Activated CD8-positive, alpha-beta memory T cell treated with anti-CD3 and anti-CD28 coated beads, Interleukin-2, amount 50 U/mL, for 48 hours (primary cell): ENCODE measurements at places on chromosomes 11 and 22.

GRCh38 chr11:133154076-133154475 is 378.2 kb downstream of the OPCML start:
- DNase-seq: no peak

DNA sequence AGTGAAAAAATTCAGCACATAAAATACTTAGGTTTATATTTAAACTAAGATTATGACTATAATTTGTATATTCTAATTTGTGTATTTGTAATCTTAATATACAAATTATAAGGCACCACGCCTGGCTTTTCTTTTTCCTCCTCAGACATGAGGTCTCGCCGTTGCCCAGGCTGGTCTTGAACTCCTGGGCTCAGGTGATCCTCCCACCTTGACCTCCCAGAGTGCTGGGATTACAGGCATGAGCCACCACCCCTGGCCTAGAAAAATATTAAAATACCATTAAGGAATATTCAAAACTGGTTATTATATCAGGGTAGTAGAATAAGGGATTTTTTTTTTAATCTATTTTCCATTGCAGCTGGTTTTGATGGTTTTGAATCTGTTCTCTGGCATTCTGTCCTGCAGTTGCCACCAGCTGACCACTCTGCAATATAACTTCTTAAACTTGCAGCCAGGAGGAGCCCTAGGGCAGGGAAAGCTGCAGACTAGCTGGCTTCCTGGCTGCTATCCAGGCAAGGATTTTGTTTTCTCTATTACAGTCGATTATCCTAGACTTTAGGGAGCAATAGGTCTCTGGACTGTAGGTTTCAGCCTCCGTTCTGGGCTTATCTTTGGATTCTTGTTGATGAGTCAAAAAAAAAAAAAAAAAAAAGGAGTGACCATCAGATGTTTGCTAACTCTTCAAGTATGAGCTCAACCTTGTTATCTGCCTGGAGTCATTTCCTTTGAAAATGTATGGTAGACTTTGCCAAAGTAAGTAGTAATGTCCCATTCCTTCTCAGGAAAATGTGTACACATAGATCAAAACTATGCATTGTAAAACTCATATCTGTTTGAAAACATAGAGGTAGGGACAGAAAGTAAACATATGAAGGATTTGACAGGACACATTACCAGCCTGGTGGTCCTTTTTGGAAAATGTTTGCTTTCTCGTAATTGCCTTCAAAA is 13.2 kb downstream of the POLA2 start:
- no peak for DNase-seq

- DNase-seq: no peak
Observed at GRCh38 chr22:27212617-27213177, 555.3 kb downstream of the MIAT start.

DNA sequence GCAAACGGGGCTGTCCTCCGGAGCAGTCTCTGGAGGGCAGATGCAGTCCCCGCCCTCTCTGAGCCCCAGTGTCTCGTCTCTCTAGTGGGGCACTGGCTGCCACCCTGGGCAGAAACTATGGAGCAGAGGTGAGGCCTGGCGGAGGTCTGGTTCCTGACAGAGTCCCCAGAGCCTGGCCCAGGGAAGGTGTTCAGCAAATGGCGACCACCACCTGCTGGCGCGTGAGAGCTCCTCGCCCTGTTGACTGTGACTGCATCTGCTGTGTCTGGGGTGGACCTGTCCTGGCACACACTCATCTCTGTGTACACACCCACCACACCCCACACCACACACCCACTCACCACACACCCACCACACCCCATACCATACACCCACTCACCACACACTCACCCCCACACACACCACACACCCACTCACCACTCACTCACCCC is 18.3 kb upstream of the TTLL12 start:
- DNase-seq: no peak

- DNase-seq: no peak
Observed at GRCh38 chr11:119100246-119100970, 1.2 kb downstream of the DPAGT1 start.

GRCh38 chr22:45896153-45896951 is 80.6 kb downstream of the WNT7B start:
- no peak for DNase-seq

GRCh38 chr11:79243422-79244210 is 197.2 kb downstream of the TENM4 start:
- no peak for DNase-seq

DNA sequence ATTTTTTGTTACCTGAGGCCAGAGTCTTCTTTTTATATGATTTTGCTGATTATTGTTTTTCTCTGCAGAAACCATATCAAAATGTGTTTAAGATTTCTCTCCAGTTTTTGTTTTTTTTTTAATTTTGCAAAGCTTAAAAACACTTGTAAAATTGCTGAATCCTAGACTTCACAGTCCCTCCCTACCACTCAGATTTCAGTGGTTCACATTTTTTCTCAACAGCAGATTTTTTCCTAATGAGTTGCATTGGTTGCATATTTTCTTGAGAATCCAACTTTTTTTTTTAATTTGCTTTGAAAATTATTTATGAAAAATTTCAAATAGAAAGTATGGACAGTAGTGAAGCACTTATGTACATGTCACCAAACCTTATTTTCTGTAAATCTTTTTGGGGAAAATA is 5.8 kb downstream of the ARL14EP start:
- no peak for DNase-seq

DNA sequence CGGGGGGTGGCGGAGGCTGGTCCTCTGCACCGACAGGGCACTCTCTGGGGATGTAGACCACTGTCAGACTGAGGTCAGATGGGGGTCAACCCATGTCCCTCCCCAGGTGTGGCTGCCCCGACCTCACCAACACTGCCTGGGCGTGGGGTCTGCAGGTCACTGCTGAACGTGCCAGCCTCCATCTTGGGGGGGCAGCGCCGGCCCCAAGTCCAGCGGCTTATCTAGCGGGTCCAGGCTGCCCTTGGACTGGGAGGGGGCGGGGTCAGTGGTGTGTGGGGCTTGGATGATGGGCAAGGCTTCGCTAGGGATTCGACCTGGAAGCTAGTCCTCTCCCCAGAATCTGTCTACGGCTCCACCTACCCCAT is 178.2 kb downstream of the IGLL1 start:
- DNase-seq: no peak

- no peak for DNase-seq
Observed at GRCh38 chr22:48241658-48242057, 1479.2 kb downstream of the TBC1D22A start.

DNA sequence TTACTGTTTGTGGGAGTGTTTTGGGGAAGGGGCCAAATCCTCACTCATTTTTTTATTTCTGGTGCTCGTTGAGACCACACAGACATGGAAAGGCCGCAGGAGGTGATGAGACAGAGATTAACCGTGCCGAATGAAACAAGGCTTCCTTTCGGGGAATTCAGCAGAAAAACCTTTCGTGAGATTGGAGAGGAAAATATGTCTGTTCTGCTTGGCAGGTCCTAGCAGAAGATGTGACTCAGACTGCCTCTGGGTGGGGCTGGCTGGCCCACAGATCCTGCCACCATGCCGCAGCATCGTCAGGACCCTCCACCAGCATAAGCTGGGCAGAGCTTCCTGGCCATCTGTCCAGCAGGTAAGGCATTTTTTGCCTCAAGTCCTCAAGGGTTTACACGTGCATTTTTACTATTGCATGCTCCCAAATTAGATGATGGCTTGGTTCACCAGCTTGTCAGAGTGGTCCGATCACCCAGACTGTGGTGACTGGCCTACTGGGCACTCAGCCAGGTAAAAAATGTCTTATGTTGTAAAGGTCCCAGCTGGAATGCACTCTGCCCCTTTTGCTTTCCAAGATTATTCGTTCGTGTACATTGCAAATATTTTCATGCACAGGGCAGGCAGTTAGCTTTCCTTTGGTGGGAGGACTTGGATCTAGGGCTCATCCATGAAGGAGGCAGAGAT is 1.5 kb downstream of the DDB2 start:
- DNase-seq: peak; percentile 83

DNA sequence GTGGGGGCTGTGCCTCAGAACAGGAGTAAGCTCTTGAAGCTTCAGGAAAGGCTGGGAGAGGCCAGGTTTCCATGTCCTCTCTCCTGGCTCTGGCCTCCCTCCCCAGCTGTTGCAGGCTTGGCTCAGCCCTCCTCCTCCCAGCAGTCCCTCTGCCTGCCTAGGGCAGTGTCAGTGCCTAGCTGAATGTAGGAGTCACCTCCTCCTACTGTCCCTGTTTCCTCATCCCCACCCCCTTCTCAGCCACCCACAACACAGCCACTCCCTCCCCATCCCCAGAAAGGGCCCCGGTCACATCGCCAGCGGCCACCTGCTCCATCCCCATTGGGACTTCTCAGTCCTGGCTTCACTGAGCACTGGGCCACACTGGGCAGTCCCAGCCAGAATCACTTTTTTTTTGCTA is 2.9 kb upstream of the FBLN1 start:
- no peak for DNase-seq

DNA sequence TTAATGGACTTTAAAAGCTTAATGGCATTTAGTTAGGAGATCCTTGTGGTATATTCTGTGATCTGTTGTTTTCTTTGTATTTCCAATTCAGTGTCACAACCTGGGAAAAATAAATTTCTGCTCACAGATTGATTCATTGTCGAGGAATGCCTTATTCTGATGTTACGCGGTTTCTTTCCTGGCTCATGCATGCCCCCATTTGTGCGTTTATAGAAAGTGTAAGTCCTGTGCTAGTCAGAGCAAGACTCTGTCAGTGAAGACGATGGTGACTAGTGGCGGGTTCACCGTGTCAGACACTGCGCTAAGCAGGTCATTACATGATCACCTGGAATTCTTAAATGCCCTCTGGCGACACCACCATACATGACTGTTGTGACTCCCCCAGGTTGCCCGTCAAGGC is 169.4 kb downstream of the TBC1D22A start:
- no peak for DNase-seq

DNA sequence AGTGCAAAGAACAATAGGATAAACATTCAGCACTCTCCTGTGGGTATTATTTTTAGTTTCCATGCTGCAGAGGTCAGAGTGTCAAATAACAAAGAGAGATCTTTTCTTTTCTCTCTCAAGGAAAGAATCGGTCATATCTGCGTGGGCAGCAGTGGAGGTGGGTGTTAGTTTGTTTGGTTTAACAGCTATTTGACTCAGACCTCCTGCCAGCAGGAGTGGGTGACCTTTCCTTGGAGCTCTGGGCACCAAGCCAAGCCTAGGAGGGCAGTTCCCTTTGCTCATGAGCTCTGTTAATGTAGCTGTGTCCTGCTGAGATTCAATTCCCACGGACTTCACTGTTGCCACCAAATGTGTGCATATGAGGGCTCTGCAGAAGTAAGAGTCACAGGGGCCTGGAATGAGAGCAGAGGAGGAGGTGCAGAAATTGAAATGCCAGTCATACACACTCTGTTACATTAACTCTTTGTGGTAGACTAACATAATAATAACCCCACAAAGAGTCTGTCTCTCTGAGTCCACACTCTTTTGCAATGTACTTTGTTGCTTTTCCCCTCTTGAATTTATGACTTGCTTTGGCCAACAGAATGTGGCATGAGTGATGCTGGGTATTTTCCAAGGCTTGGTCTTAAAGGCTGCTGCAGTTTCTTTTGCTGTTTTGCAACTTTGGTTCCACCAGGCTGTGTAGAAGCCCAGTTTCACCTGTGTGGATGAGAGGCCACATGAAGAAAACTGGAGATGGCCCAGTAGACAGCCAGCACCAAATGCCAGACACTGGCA is 76.0 kb upstream of the GRK3 start:
- DNase-seq: peak; percentile 78

DNA sequence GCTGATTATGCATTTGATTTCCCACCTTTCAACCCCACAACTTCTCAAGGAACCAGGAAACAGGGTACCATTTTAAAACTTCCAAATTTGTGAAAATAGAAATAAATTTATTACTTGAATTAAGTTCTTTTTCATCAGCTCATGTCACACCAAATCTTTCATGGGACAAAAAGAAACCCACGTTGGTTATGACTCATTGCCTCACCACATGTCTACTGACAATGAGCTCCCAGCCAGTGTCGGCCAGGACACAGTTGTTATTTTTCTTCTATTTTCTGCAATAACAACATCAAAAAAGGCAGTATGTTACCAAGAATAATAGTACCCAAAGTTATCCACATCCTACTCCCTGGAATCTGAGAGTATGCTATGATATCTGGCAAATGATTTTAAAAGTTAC is 17.3 kb downstream of the MS4A6A start:
- no peak for DNase-seq

- DNase-seq: peak; percentile 17
Observed at GRCh38 chr11:71499125-71499524, 27.9 kb upstream of the KRTAP5-7 start.

GRCh38 chr22:41915035-41915785 is at the start of gene SHISA8:
Gene SHISA8, minus strand, starts transcription at chr22:41915074. Its CDS starts 407 bp downstream, at chr22:41914667.
- DNase-seq: peak; percentile 74

DNA sequence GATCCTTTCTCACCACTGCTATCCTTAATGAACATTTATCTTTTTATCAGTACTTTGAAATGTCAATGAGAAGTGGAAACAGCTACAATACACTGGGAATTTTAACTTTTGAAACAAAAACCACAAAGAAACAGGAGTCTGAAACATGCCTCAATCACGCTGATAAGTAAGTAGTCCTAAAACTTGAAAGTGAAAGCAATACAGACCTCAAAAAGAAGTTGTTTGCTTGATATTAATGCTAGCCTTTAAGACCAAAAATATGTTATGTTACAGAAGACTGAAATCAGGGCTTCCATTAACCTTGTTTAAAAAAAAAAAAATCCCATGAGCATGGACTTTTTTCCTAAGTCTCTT is 21.3 kb downstream of the PHF21A start:
- DNase-seq: no peak

DNA sequence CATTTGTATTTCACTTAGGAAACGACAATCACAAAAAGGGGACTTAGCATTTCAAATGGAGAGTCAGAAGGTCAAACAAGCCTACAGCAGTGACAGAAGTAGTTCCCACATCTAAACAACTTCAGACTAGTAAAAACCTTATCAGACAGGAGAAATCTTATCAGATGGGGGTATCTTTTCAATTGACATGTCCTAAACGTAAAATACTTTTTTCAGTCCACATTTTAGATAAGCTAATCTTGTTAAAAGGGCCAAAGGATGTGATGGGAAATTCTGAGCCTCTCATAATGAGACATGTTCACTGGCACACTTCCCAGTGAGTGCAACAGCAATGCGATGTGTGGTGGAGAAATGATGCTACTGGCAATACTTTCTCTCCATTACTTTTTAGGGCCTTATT is 2.4 kb downstream of the MAPK1 start:
- no peak for DNase-seq

GRCh38 chr22:37675930-37676735 is 697 bp downstream of the LGALS1 start:
- no peak for DNase-seq

- no peak for DNase-seq
Observed at GRCh38 chr11:46421257-46421880, 29.8 kb upstream of the CHRM4 start.

DNA sequence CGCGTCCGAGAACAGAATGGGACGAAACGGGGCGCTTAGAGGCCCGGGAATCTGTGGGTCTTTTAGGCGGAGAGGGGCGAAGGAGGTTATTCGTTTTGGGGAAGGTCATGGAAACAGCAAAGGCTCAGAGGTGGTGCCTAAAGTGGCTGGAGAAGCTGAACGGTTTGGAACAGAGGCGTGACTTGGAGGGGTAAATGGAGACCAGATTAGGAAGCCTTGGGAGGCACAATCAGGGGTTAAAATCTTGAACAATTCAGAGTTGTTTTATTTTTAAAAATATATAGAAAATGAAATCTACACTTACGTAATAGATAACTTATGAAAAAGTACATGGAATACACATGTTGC is 247 bp upstream of the PLAAT5 start:
- DNase-seq: no peak
